Activated CD4-positive, alpha-beta T cell treated with anti-CD3 and anti-CD28 coated beads, Interleukin-2, amount 50 U/mL, for 24 hours (primary cell): ENCODE measurements at places on chromosomes 12 and 14.

- no peak for DNase-seq
These were observed 56.9 kb upstream of the MAP1LC3B2 start for GRCh38 chr12:116502141-116502725.

- DNase-seq: no peak
These were observed 39.0 kb upstream of the NRXN3 start for GRCh38 chr14:78131201-78131600.

DNA sequence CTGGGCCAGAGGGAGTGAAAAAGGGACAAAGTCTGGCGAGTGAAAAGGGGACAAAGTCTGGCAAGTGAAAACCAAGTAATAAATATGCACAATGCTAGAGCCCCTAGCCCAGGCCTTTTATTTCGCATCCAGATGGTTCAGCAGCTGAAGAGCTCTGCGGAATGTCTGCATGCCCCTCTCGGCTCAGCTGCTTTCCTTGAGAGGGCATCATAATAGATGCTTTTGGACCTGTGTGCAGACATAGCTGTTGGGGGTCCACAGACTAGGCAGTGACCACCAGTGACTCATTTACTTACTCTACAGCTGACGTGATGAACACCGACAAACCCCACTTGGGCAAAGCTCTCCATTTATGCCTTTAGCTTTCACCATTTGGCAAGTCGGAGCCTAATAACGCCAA, 4.3 kb downstream of the NIN start:
- no peak for DNase-seq

- DNase-seq: no peak
These were observed 94.7 kb downstream of the DENND5B start for GRCh38 chr12:31496257-31496656.

DNA sequence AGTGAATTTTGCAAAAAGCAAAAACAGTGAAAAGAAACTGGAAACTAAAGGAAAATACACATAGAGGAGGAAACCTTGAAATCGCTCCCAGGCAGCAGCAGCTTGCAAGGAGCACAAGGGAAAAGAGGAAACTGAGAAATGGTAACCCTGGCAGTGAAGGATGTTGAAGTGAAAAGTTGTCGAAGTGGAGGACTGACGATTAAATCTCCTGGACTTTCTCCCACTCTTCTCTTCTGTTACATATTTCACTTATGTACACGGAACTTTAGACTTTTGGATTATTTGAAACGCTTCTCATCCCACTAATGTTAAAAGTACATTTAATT, 388.8 kb upstream of the USP15 start:
- DNase-seq: no peak

DNA sequence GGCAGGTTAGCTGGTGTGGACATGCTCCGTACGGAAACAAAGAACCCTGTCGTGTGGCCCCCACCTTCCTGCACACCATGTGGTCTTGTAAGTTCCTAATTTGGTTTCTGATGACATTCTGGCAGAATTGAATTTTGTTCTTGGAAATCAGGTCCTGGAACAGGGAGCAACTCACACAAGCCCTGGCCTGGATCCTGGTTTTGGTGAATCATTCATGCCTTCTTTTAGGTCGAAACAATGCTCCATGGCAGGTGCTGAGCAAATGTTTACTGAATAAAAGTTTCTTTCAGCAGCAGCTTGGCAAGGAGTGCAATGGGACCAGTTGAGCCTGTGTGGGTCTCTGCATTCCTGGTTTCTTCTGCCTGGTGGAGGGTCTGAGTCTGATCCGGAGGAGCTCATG, 978.4 kb downstream of the BCL11B start:
- no peak for DNase-seq

DNA sequence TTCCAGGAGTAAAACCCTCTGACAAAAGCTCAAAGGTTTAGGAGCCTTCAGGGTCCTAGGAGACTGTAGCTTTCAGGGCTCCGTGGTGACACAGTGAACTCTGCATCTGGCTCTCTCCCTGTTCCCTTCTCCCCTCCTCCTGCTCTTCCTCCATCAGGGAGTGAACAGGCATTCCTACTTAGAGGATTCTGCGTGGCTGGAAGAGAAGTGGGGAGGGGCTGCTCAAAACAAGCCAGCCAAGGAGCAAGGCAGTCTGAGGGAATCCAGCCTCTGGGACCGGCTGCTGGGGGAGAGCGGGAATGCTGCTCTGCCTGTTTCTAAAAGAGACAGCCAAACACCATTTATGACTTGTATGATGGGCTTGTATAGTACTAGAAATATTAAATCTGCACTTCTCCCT, 49.5 kb downstream of the RBMS2 start:
- no peak for DNase-seq

- no peak for DNase-seq
These were observed 236.0 kb downstream of the BCL11B start for GRCh38 chr14:99035712-99036610.

GRCh38 chr12:53062977-53063707, 13.3 kb downstream of the TNS2 start:
- no peak for DNase-seq

GRCh38 chr12:89187507-89187906, 164.8 kb downstream of the DUSP6 start:
- no peak for DNase-seq

DNA sequence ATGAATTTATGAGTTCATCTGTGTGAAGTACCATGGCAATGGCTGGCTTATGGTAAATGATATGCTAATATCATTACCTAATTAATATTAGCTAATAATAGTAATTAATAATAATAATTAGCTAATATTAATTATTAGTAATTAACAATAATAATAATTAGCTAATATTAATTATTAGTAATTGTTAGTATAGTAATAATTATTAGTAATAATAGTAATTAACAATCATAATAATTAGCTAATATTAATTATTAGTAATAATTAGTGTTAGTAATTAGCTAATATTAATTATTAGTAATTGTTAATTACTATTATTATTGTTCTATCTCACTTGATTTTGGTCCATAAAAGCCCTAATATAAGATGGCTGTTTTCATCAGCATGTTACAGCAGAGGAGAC, 19.8 kb downstream of the RERG start:
- DNase-seq: no peak

DNA sequence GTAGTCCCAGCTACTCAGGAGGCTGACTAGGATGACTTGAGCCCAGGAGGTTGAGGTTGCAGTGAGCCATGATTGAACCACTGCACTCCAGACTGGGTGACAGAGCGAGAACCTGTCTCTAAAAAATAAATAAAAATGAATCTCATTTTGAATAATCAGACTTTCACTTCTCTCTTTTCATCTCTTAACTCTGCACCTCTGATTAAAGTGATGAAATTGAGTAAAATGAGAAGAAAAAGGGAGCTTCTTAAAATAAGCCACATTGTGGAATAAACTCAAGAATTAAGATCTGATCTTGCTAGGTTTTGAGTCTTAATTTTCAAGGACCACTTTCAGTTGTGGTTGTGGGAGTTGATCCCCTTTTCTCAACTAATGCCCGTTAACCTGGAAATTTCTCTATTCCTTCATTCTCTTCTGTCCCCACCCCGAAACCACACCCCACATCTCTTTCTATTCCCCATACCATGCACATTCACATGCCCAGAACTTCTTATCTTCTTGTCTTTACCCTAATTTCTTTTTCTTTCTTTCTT, 70.9 kb upstream of the ETV6 start:
- no peak for DNase-seq

DNA sequence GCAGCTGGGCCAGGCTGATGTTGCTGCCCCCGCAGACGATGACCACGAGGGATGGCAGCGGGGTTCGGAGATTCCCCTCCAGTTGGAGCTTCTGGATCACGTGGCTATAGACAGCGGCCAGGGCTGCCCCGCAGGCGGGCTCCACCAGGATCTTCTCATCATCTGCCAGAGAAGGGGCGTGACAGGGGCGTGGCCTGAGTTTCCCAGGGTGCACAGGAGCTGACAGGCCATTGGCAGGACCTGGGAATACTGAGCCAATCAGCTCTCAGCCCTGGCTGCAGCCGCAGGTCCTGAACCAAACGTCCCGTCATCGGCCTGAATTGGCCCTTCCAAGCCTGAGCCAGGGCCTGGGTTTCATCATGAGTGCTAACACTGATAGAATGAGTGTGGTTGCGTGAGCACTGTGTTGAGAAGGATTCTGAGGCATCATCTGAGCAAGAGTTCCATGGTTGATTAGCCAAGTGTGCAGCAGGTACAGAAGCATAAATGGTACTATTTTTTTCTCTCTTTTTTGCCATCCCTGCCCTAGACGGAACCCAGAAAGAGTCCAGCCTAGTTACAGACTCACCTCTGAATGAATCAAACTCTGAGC, 10.6 kb downstream of the SDS start:
- DNase-seq: no peak

DNA sequence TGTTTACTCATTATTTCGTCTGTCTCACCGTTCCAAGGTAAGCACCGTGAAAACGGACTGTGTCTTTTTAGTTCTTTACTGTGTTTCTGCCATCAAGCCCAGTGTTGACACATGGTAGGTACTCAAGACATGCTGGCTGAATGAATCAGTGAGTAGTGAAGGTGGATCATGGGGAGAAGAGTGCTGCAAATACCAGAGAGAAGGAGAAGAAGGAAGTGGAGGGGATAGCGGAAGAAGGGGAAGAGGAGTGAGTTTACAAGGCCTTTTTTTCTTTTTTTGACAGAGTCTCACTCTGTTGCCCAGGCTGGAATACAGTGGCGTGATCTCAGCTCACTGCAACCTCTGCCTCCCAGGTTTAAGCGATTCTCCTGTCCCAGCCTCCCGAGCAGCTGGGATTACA, 54.6 kb downstream of the ETV6 start:
- no peak for DNase-seq

- DNase-seq: no peak
These were observed 2.7 kb upstream of the BEGAIN start for GRCh38 chr14:100589760-100590469.
